HS-5 (cell line): ENCODE measurements at places on chromosomes 16 and 17.

- no peak for DNase-seq
Measured at GRCh38 chr16:4328782-4329775, 13.2 kb downstream of the GLIS2 start.

GRCh38 chr16:24493821-24494220, 45.5 kb upstream of the RBBP6 start:
- DNase-seq: no peak

DNA sequence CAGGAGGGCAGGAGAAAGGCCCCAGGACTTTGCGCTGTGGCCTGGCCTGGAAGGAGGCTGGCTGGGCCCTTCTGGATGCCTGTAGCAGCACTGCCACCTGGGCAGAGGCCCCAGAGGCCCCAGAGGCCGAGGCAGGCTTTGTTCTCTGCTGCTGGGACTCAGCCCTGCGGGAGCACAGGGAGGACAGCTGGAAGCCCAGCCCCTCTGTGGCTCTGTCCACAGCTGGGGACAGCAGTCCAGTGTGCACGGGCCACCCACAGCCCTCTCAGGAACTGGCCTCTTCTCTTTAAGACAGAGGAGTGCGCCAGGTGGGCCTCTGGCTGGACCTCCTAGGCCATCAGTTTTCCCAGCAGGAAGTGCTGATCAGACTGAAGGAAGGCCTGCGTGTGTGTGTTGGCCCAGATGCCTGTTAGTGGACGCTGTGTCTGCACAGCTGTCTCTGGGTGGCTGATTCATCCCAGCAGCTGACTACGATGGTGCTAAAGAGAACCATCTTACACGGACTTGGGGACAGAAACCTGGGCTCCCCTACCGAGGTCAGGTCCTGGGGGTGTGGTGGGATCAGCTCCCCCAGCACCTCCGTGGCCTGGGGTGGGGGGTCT, 26.9 kb upstream of the ZNF750 start:
- DNase-seq: no peak

- DNase-seq: no peak
Measured at GRCh38 chr17:1861391-1862010, 31.7 kb downstream of the RPA1 start.

DNA sequence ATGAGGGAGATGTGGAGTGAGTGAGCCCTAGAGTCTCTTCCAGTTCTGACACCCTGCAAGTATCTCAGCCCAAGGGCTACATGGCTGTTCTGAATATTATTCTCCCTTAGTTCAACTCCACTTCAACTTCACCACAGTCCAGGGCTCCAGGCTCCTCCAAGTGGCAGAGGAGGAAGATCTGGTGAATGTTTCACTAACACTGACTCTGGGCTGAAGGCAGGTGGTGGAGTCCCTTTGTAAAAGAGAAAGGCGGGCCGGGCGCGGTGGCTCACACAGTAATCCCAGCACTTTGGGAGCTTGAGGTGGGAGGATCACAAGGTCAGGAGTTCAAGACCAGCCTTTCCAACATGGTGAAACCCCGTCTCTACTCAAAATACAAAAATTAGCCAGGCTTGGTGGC, 13.6 kb downstream of the CCDC92B start:
- no peak for DNase-seq
